ENCODE measurements at places on chromosomes 5 and 9.

DNA sequence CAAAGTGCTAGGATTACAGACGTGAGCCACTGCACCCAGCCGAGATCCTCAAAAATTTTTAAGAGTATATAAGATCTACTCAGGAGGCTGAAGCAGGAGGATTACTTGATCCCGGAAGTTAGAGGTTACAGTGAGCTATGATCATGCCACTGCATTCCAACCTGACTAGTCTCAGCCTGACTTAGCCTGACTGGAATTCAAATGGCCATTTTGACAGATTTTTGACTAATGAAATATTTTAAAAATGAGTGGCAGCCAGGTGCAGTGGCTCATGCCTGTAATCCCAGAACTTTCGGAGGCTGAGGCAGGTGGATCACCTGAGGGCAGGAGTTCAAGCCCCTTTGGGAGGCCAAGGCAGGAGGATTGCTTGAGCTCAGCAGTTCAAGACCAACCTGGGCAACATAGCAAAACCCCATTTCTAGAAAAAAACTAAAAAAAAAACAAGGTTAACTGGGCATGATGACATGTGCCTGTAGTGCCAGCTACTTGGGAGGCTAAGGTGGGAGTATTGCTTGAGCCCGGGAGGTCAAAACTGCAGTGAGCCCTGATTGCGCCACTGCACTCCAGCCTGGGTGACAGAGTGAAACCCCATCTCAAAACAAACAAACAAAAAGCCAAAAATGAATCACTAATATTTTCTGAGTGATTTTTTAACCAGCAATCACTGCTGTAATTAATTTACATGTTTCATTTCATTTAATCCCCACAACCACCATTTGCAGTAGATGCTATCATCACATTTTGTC, 16.6 kb downstream of the ATOX1 start:
- DNase-seq = no peak

DNA sequence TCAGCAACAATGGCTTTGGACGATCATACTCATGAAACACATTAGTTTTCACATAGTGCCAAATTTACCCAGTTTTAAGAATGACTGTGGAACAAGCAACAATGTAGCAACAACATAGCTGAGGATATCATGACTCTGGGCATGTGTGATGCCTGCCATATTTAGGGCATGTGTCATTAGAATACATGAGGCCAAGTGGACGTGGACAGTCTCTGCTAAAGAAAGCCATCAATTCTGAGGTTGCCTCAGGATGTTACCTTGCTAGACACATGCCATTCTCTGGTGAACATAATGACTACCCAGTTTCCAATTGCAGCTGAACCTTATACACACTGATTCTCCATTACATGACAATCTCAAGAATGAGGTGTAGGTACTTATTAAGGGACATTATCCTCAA, 103.3 kb upstream of the ADAMTS19 start:
- DNase-seq = no peak

DNA sequence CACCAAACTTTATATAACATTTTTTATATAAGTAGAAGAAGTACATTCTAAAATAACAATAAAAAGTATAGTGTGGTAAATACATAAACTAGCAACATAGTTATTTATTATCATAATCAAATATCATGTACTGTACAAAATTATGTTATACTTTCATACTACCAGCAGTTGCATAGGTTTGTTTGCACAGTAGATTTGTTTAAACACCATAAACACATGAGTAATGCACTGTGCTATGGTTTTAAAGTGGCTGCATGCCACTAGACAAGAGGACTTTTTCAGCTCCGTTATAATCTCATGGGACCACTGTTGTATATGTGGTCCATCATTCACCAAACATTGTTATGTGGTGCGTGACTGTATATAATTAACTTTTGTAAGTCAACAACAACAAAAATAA, 137.6 kb downstream of the DRD1 start:
- DNase-seq = no peak

DNA sequence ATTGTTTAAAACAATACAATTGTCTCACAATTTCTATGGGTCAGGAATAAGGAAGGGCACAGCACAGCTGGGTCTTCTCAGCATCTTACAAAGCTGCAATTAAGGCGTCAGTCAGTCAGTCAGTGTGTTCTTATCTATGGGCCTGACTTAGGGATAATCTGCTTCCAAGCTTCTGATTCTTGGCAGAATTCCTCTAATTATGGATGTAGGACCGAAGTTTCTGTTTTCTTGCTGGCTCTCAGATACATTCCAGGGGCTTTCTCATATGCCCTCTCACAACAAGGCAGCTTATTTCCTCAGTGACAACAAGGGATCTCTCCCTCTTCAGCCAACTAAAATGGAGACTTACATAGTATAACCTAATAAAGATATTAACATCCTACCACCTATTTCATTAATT, 1925.3 kb upstream of the ACO1 start:
- no peak for DNase-seq

- DNase-seq = no peak
Observed at GRCh38 chr9:4734150-4734549, 6.9 kb downstream of the AK3 start.

GRCh38 chr9:14103115-14103514, 210.8 kb downstream of the NFIB start:
- no peak for DNase-seq

DNA sequence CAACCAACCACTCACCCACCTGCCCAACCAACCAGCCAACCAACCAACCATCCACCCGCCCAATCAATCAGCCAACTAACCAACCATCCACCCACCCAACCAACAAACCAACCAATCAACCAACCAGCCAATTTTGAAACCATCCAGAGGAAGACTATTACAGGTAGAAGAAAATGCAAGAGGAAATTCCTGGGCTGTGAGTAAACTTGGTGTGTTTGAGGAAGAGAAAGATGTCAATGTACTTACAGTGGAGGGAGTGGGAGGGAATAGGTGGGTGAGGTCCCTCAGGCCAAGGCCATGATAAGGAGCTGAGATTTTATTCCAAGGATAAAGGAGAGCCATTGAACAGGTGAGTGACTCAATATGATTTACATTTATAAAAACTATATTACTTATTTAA, 30.4 kb downstream of the C9orf57 start:
- DNase-seq = no peak

GRCh38 chr5:71873191-71873591, 154.1 kb downstream of the CARTPT start:
- no peak for DNase-seq

GRCh38 chr5:5751987-5752386, 329.5 kb downstream of the ICE1 start:
- DNase-seq = no peak

GRCh38 chr9:70679845-70680244, 265.4 kb upstream of the KLF9 start:
- DNase-seq = no peak

DNA sequence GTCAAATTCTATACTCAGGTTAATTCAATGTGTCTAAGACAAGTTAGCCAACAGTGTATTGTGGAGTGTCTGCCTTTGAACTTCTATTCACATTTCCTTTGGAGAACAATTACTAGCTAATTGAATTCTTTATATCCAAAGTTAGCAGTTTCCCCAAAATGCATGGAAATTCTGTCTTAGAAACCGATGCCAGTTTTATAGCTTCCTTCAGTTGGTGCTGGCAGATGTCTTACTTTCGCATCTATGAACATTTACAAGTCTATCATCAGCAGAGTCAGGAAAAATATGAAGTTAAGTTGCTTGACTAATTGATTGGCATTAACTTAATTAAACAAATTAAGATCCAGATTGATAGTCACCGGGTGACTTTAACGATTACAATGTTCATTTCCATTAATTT, 527.6 kb upstream of the CDH18 start:
- DNase-seq = no peak

DNA sequence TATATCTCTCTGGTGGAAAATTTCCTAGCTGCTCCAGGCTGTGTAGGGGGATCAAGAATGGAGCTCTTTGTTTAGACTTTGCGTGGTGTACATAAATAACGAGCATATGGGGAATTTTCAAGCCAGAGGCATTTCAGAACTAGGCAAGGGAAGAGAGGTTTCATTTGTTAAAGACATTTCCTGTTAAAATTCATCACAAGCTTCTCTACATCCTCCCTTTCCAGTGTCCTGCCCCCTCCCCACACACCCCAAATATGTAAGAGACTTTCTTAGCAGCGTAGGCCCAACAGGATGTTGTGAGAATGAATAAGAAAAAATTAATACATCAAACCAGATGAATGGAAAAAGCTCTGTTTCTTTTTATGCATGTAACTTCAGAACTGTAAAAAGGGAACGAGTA, 150.3 kb downstream of the GPBP1 start:
- no peak for DNase-seq

GRCh38 chr9:87421734-87422133, 75.9 kb upstream of the DAPK1 start:
- no peak for DNase-seq

DNA sequence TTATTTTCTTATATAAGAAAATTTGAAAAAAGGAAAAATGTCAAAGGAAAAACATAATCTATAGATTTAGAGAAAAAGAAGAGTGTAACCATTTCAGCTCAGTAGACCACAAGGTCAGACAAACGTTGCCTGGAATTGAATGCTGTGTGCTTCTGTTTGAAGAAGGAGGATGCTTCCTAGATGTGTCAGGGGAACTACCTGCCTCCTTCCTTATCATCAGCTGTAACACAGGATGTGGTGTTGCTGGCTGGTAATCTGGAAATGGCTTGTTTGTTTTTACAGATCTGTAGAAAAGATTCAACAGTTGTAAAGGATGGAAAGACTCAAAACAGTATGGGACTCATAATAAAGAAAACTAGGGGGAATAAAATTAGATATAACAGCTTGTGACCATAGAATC, 160.7 kb upstream of the MEF2C start:
- no peak for DNase-seq

- peak; percentile 7 for DNase-seq
Observed at GRCh38 chr9:306907-307306, 92.2 kb downstream of the DOCK8 start.

DNA sequence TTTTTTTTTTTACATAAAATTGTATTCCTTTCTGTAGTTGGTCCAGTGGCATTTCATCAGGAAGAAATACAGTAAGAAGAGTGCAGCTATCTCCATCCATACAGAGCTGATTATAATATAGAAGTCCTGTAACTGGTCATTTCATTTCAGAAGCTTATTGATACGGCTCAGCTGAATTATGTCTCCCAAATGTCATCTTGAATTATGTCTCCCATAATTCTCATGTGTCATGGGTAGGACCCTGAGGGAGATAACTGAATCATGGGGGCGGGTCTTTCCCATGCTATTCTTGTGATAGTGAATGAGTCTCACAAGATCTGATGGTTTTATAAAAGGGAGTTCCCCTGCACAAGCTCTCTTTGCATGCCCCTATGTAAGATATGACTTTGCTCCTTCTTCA, 492.9 kb downstream of the CHSY3 start:
- DNase-seq = no peak

DNA sequence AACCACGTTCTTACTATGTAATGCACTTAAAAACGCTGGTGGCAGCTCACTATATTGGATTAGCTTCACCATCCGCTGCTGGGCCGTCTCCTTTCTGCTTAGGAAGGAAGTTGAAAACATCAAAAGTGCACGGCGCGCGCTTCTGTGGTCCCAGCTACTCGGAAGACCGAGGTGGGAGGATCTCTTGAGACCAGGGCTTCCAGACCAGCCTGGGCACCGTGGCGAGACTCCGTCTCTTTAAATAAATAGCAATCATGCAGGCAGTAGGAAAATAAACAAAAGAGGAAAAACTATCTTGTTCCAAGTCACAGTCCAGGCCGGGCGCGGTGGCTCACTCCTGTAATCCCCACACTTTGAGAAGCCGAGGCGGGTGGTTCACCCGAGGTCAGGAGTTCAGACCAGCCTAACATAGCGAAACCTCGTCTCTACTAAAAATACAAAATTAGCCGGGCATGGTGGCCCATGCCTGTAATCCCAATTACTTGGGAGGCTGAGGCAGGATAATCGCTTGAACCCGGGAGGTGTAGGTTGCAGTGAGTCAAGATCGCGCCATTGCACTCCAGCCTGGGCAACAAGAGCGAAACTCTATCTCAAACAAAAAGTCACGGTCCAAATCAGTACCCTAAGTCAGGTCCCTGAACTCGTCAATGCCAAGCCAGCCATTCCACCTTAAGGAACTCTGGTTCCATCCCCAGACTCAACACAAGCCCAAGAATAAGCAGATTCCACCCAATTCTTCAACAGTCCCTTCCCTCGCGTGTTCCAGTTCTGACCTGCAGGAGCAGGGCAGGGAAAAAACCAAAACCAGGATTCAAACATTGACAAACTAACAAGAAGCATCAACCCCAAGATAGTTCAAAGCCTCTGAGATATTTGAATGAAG, 1.0 kb upstream of the GOLGA1 start:
- peak; percentile 29 for DNase-seq

DNA sequence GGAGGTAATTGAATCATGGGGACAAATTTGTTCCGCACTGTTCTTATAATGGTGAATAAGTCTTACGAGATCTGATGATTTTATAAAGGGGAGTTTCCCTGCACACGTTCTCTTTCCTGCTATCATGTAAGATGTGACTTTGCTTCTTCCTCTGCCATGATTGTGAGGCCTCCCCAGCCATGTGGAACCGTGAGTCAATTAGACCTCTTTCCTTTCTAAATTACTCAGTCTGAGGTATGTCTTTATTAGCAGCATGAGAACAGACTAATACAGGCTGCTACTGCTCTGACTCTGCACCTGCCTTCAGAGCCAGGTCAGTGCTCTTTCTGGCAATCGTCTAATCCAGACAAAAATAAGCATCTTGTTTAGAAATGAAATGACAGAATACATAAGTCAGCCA, 479.2 kb upstream of the TUSC1 start:
- DNase-seq = no peak

- DNase-seq = no peak
Observed at GRCh38 chr5:140391312-140391711, 10.3 kb upstream of the ANKHD1 start.

DNA sequence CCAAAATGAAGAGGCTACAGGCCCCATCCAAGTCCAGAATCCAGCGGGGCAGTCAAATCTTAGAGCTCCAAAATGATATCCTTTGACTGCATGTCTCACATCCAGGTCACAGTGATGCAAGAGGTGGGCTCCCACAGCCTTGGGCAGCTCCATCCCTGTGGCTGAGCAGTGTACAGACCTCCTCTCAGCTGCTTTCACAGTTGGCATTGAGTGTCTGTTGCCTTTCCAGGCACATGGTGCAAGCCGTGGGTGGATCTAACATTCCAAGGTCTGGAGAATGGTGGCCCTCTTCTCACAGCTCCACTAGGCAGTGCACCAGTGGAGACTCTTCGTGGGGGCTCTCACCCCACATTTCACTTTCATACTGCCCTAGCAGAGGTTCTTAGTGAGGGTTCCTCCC, 120.7 kb downstream of the GIN1 start:
- DNase-seq = no peak

DNA sequence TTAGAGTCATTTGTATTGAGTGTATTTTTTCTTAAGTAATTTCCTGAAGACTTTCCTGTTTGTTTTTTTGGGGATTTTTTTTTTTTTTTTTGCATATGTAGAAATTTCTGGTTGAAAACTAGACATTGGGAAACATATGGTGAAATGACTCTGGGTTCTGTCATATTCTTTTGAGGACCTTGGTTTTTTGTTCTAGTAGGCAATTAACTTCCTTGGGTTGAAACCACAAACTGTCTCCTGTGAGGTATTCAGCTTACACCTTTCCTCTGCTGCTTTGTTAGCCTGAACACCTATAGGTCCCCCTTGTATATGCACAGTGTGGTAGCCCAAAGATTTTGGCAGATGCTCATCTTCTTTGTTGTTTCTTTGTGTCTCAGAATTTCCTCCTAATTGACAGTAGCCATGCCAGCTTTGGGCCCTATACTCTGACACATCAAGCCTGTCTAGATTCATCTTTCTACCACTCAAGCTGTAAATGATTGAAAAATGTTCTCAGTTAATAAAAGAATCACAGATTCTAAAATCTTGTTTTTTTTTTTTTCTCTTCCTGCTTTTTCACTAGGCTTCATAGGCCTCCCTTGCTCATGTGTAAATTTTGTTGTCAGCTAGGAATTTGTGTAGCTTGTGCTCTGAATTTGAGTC, 140.6 kb downstream of the COMMD10 start:
- DNase-seq = no peak

Measured in stimulated activated CD4-positive, alpha-beta T cell treated with anti-CD3 and anti-CD28 coated beads, Interleukin-1b, Interleukin-23, amount 100 ng/mL, for 1 hour (primary cell).